ENCODE measurements at places on chromosomes 16 and 17. TPM values are rescaled to one million over a fixed set of nuclear protein-coding genes. Genes with fewer than 3 reads are reported as not detected.

Gene NXN
- polyA plus RNA-seq = 24.3 TPM

Gene ALOX12
- not detected for polyA plus RNA-seq

Gene NEUROD2
- not detected for polyA plus RNA-seq

Gene TMEM204
- 6.5 TPM for polyA plus RNA-seq

Gene TBC1D3B
- not detected for polyA plus RNA-seq

Gene TLCD3B
- polyA plus RNA-seq = not detected

Gene SOX15
- 15.8 TPM for polyA plus RNA-seq

Gene TMEM92
- 0.32 TPM for polyA plus RNA-seq

Gene CDH8
- 1.1 TPM for polyA plus RNA-seq

Gene SMARCD2
- polyA plus RNA-seq = 52.7 TPM

Gene FOXF1
- 0.70 TPM for polyA plus RNA-seq

Gene KRTAP4-11
- polyA plus RNA-seq = not detected

Gene SCARF1
- polyA plus RNA-seq = 6.5 TPM

Gene KCNG4
- not detected for polyA plus RNA-seq

Gene UBE2Z
- polyA plus RNA-seq = 40.1 TPM

Gene DHRS7C
- not detected for polyA plus RNA-seq

Gene CCDC40
- 6.3 TPM for polyA plus RNA-seq

Gene CRYBA1
- not detected for polyA plus RNA-seq

Gene SMIM36
- not detected for polyA plus RNA-seq

Gene TOX3
- 1.3 TPM for polyA plus RNA-seq

Gene STARD3
- 55.9 TPM for polyA plus RNA-seq

Gene C17orf67
- polyA plus RNA-seq = 1.5 TPM

Gene KRTAP2-3
- polyA plus RNA-seq = not detected

Gene SHISA6
- polyA plus RNA-seq = 1.5 TPM

Gene SLC16A11
- 3.9 TPM for polyA plus RNA-seq

Gene ASGR1
- polyA plus RNA-seq = 0.20 TPM

Gene KCNJ12
- 0.32 TPM for polyA plus RNA-seq

Gene MYH3
- polyA plus RNA-seq = 2.1 TPM

Gene PERCC1
- not detected for polyA plus RNA-seq

Gene ERN1
- polyA plus RNA-seq = 8.1 TPM

Gene PVALEF
- polyA plus RNA-seq = not detected

Gene ADAP2
- 5.4 TPM for polyA plus RNA-seq

Gene CBFA2T3
- polyA plus RNA-seq = 1.9 TPM

Gene CEP295NL
- 1.0 TPM for polyA plus RNA-seq

Gene DHX38
- 45.2 TPM for polyA plus RNA-seq

Gene C17orf107
- 1.1 TPM for polyA plus RNA-seq

Gene LRRC37A
- polyA plus RNA-seq = 1.1 TPM

Gene SLC16A6
- 0.12 TPM for polyA plus RNA-seq

Gene MT1M
- 7.9 TPM for polyA plus RNA-seq

Gene CDH13
- polyA plus RNA-seq = 34.2 TPM

Gene KRT32
- 0.33 TPM for polyA plus RNA-seq

Gene KRTAP4-3
- polyA plus RNA-seq = not detected

Gene IKZF3
- polyA plus RNA-seq = 2.6 TPM

Gene TEX14
- polyA plus RNA-seq = 0.34 TPM

Gene CD300E
- 0.30 TPM for polyA plus RNA-seq

Gene PYY
- polyA plus RNA-seq = 0.18 TPM

Gene DUSP14
- 11.0 TPM for polyA plus RNA-seq

Gene CNTNAP1
- 7.5 TPM for polyA plus RNA-seq

Gene HSD3B7
- polyA plus RNA-seq = 3.9 TPM

Gene GRAP
- polyA plus RNA-seq = 7.2 TPM

Gene HYDIN
- polyA plus RNA-seq = 0.95 TPM

Gene TNS4
- polyA plus RNA-seq = 0.13 TPM

Gene GPR179
- polyA plus RNA-seq = 0.08 TPM

Gene PNMT
- 1.1 TPM for polyA plus RNA-seq

Gene HASPIN
- polyA plus RNA-seq = 0.38 TPM

Gene RGS9
- polyA plus RNA-seq = 5.4 TPM

Gene ITGAX
- polyA plus RNA-seq = 0.56 TPM
